Stimulated activated CD4-positive, alpha-beta T cell treated with anti-CD3 and anti-CD28 coated beads, Interleukin-1b, Interleukin-23, amount 100 ng/mL, for 1 hour (primary cell): ENCODE measurements at places on chromosomes 4 and X.

DNA sequence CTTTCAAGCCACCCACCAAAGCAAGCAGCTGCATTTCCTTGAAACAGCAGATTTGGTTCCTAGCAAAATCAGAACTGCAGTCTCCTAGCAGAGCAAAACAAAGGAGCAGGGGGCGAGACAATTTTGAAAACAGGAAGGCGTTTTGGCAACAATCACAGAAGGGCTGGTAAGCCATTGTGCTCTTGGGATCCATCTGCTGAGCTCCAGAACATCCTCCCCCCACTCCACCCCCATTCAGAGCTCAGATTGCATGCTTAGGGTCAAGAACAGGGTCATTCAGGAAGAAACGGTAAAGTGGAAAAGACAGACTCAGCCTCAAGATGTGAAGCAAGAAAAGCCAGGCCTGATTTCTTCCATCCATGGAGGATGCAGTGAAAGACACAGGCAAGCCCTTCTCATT is 7.6 kb upstream of the PCDH19 start:
- DNase-seq: no peak

DNA sequence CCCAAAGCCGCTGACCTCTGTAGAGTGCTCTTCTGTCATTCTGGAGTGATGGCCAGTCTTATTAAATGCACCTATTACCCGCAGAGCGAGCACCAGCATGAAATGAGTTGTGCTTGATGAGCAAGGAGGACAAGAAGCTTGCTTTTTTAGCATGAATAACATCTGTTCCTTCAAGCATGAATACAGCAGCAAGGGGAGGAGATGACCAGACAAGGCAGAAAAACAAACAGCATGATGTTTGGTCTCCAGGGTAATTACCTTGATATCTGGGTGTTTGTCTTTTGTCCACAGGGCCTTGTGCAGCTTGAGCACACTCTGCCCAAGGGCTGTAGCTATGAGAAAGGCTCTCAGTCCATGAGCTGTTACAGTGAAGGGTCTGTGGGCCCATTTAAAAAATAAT is 324.8 kb upstream of the DDX53 start:
- no peak for DNase-seq

GRCh38 chr4:40916880-40917279 is 167.1 kb downstream of the NSUN7 start:
- no peak for DNase-seq

- no peak for DNase-seq
Observed at GRCh38 chrX:37684426-37684825, 1.2 kb upstream of the XK start.

- no peak for DNase-seq
Observed at GRCh38 chr4:64205376-64205775, 203.9 kb downstream of the TECRL start.

DNA sequence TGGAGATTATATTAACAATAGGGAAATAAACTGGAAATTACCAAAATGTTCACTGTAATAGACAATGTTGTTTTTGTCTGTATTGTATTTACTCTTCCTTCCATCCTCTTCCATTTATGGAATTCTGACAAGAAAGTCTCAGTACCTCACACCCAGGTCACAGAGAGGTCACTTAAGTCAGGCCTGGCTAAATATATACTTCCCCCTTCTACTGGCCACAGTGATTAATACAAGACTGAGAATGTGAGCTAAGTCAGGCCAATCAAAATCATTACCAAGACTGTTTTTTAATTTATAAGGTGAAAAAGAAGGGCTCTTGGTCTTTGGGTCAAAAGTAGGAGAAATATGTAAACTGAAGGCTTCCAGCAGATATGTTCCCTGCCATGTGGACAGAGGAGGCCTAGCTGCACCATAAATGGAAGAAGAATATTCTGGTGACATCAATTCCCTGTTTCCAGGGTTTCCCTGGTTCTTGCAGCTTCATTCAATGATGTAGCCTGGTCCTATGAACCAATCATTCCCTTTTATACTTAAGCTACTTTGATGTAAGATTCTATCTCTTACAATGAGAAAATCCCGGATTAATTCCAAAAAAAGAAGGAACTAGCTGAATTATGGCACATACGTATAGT is 64.3 kb downstream of the LRBA start:
- DNase-seq: no peak

DNA sequence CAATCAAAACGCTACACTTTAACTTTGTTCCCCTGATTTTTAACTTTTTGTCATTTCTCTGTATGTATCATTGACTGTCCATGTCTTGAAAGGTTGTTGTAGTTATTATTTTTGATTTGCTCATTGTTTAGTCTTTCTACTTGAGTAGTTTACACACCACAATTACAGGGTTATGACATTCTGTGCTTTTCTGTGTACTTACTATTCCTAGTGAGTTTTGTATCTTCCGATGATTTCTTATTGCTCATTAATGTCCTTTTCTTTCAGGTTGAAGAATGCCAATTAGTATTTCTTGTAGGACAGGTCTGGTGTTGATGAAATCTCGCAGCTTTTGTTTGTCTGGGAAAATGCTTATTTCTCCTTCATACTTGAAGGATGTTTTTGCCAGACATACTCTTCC is 89.2 kb upstream of the SH3RF1 start:
- no peak for DNase-seq

GRCh38 chr4:137359691-137360315 is 172.5 kb downstream of the PCDH18 start:
- DNase-seq: no peak
